Activated CD4-positive, alpha-beta T cell treated with anti-CD3 and anti-CD28 coated beads, Interleukin-2, amount 50 U/mL, for 1 hour (primary cell): ENCODE measurements at places on chromosomes 4 and X.
A peak's percentile ranks its signal among the peaks of the same experiment; 100 is the strongest.

DNA sequence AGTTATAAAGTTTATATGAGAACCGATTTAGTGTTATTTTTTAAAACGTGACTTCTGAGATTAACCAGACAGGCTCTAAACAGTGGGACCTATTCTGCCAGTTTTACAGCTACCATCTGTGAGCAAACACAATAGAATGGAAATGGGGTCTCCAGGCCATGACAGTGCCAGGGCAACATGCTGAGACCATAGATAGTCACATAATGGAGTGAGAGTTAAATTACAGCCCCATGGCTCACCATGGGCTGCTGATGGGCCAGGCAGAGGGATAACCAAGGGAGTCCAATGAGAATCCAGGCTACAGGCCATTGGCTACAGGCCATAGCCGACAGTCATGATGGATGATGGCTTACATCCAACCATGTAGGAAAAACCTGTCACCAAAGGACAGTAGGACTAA, 183.5 kb upstream of the NDP start:
- no peak for DNase-seq

DNA sequence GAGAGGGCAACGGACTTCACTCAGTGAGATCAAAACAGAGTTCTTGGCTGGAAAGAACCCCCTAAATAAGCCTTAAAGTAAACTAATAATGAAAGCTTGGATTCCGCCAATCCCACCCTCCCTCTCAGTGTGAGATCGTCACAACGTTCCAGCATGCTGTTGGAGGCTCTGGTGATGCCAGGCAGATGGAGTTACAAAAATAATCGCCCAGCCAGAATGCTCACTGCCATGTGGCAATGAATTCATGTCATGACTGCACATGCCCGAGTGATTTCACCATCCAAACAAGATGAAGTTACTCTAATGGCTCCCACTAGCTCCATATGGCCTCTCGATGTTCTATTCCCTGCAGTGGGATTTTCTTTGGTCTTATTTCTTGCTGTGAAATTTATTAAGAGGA, 248.0 kb downstream of the SPATA18 start:
- no peak for DNase-seq

DNA sequence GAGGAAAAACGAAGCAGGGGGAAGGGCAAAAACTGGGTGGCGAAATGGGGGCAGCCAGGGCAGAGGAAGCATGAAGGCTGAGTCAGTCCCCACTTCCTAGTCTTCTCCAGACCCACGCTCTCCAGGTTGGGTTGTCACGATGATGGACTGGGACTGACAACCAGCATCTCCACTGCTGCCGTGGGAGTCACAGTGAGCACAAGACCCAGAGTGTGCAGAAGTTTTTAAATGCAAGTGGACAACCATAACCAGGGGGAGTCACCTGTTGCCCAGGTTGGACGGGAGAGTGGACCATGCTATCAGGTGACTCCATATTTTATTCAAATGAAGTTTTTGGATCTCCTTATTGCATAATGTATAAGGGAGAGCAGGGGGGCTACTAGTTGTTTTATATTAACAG, 511.4 kb upstream of the ZFP42 start:
- no peak for DNase-seq

DNA sequence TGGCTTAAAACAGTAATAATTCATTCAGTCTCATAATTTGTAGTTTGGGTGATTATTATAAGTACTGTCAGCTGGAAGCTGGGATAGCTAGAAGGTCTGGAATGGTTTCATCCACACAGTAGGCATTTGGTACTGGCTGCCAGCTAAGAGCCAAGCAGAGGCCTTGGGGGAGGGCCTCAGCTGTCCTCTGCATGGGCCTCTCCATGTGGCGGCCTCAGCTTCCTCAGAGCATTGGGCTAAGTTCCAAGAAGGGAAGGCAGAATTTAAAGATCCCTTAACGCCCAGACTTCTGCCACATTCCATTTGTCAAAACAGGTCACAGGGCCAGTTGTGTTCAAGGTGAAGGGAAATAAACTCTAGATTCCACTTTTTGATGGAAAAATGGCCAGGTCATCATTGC, 93.3 kb downstream of the NEUROG2 start:
- DNase-seq = no peak

- DNase-seq = no peak
Measured at GRCh38 chr4:110135523-110135922, 62.9 kb downstream of the ELOVL6 start.

DNA sequence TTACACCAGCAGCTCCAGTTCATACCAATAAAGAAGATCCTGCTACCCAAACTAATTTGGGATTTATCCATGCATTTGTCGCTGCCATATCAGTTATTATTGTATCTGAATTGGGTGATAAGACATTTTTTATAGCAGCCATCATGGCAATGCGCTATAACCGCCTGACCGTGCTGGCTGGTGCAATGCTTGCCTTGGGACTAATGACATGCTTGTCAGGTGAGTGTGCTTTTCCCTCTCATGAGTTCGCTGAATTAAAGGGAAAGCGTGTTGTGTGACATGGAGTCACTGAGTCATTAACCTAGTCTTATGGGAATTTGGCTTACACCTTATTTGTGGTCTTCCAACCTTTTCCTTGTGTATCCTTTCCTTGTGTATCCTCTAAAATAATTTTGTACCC, 15.9 kb downstream of the TMEM165 start:
- DNase-seq = no peak

DNA sequence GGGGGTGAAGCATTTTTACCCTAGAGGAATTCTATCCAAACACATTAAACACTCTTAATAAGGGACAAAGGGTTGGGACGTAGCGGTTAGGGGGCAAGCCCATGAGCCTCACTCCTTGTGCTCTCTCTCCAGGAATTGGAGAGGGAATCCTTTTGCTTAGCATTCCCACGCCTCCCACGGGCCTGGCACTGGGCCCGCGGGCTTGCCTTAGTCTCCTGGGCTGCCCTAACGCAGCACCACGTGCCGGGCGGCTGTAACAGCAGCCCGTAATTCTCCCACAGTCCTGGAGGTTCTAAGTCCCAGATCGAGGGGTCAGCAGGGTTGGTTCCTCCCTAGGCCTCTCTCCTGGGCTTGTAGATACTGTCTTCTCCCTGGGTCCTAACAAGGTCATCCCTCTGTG, 67.5 kb downstream of the TBL1X start:
- DNase-seq = no peak

DNA sequence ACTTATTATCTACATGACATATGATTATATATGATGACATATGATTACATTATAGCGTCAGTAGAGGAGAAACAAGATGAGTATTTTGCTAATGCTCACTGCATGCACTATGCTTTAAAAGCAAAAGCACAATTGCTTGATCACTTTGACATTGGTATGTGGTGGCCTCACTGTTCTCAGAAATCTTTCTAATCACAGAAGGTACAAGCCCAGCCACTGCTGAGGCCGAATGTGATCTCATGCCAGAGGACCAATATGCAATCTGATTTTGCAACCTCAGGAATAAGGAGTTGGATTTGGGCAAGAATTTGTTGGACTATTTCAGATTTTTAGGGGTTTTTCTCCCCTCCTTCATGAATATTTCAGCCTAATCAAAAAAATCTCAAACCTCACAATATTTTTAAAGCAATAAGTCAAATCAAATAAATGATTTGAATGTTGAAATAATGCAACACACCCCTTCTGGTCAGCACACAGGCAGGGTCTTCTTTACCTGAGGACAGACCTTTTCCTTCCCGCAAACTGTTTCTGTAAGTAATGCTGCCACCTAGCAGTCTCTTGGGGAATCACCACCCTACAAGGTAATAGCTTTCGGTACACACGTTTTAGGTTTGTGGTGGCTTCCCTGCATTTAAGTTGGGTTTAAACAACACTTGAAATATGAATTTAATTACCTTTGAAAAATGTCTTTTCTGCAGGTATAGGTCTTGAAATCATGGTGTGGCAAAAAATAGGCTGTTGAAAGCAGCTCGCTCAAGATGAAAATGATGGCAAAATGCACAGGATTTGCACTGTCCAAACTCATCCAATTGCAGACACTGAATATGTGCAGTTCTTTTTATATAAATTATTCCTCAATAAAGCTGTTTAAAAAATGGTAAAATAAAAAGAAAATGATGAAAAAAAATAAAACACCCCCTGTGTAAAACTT, 4.8 kb upstream of the CXCL13 start:
- peak; percentile 5 for DNase-seq

DNA sequence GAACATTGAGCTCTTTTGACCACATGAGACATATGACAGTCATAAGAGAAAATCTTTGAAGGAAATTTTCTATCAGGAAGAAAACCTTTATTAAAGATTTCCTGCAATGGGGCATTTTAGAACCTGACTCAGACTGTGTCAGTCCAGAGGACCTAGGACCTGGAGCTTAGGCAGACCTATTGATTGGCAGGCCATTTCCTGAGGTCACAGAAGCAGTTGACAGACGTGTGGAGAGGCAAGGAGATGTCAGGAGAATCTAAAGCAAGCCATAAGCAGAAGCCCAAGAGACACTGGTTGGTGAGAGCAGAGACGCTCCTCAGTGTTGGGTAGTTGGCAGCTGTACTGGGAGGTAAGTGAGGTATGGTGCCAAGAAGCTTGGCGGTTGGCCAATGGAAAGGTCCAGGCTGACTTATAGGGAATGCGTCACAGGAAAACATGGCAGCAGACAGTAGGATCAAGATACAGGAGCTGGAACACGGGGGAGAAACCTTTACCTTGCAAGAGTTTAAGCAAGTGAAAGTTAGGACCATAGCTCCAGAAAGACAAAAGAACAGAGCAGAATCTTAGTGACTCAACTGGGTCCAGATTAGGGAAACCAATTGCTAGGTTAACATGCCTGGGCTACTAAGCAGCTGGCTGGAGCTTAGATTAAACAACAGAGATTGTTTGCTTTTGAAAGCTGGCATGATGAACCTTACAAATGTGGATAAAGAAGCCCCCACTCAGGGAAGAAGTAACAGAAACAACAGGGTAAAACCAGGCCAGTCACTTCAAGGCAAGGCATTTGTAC, 18.6 kb downstream of the PALLD start:
- no peak for DNase-seq

- no peak for DNase-seq
Measured at GRCh38 chrX:140163371-140164159, 198.2 kb upstream of the CXorf66 start.

- DNase-seq = no peak
Measured at GRCh38 chrX:133497356-133497755, 82.1 kb upstream of the GPC4 start.

DNA sequence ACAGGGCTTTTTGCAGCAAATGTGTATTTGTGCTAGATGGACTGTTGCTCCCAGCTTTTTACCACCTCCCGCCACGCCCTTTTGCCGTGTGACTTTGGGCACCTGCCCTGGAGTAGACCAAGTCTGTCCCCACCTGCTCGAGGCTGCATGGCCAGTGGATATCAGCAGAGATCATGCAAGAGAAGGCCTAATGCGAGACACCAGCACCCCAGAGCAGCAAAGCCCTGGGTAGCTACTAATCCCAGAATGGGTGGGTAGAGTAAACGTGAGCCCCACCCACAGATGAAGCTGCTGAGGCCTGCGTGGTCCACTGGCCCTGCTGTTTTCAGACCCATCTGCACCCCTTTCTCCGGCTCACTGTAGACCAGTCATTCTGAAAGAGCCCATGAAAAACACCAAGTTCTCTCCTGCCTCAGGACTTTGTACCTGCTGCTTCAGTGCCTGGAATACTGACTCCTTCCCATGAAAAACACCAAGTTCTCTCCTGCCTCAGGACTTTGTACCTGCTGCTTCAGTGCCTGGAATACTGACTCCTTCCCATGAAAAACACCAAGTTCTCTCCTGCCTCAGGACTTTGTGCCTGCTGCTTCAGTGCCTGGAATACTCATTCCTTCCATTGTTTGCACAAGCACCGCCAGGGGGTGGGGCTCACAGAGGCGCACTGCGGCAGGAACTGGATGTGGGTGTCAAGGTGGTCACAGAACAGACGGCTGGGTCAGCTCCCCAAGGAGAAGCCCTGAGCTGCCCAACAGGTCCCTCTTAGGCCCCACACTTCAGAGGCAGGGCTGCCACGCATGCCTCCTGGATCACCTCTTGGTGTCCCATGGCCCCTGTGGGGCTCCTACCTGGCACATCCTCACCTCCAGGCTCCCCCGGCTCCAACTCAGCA, 5.1 kb upstream of the TNIP2 start:
- DNase-seq = no peak

DNA sequence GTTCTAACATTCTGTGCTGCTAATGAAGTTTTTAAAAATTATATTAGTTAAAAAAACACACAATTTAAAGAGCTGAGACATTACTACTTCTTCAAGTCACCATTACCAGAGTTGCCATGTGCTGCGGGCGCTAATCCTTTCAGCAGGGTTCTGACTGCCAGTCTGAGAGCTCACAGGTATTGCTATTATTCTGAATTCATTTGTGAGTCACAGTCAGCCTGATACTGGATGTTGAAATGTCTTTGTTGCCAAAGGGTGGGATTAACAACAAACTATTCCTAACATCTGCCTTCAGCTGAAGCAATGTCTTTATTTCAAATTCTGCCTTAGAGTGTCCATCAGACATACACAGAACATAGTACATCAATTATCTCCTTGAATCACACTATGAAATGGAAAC, 197.1 kb upstream of the FGF13 start:
- DNase-seq = no peak

- DNase-seq = peak; percentile 11
Measured at GRCh38 chr4:7041801-7042502, 1.2 kb upstream of the TADA2B start.

DNA sequence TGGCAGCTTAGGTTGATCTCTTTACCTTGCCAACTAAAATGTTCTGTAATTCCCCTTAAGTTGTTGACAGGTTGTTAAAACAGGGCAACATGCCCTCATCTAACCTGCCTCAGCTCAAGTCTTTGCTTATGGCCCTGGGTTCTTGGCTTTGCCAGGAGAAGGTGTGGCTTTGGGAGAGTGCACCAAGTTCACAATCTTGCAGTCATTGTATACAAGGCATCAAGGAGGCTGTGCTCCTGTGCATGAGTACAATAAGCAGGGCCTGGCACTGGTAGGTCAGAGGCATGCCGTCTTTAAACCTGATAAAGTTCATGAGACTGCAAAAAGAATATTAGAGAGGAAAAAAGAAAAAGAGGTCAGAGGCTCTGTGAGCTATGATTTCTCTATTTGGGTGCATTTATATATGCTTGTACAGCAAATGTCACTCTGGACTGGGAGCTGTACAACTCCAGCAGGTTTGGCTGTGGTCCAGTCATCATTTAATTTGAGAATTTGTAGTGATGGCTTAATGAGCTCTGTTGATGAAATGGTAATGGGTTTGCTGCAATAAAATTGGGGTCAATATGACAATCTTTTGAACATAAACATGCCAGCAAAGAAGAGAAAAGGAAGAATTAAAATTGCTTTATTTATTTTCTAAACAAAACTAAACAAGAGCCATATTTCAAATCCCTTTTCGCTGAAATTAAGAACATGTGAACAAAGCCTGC, 30.3 kb downstream of the AREG start:
- DNase-seq = no peak
